ENCODE measurements at places on chromosomes 7 and 10.

DNA sequence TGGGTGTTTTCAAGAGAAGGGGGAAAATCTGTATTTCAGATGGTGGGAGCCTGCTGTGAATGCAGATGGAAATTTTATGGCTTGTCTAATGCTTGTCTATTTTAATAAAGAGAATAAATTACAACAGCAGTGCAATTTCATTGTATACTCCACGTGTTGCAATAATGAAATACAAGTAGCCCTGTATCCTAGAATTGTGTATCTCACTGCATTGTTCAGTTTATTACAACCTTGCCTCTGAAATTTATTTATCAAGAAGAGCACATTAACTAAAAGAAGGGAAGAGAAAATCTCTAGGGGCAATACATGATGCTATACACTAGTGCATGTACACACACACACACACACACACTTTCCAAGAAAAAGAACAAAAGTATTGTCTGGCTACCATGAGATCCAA lies 21.8 kb downstream of the ANK3 start:
- no peak for DNase-seq

- no peak for DNase-seq
Measured at GRCh38 chr10:111944331-111944730, 239.2 kb downstream of the GPAM start.

GRCh38 chr7:92955081-92955480 lies 118.7 kb upstream of the CDK6 start:
- no peak for DNase-seq

DNA sequence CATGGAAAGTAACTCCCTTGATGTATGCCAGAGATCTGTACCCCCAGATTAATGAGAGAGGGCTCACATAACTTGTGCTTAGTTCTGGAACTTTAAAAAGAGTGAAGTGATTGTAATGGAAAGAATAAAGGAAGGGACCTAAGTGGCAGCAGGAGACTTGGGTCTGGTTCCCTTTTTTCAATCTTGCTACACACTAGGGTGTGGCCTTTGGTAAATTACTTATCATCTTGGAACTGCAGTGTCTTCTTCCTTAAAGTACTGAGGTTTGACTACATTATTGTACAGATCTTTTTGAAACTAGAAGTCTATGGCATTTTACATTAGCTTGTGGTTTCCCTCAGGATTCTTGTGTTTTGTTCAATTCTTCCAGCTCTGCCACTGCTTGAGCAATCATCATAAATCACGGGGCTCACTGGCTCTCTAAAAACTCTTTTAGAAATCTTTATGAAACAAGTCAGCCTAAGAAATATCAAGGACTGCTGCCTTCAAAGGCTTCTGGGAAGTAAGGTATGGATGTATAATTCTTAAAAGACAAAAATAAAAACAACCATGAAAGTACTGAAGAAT lies 22.5 kb upstream of the CHRM2 start:
- peak; percentile 9 for DNase-seq

DNA sequence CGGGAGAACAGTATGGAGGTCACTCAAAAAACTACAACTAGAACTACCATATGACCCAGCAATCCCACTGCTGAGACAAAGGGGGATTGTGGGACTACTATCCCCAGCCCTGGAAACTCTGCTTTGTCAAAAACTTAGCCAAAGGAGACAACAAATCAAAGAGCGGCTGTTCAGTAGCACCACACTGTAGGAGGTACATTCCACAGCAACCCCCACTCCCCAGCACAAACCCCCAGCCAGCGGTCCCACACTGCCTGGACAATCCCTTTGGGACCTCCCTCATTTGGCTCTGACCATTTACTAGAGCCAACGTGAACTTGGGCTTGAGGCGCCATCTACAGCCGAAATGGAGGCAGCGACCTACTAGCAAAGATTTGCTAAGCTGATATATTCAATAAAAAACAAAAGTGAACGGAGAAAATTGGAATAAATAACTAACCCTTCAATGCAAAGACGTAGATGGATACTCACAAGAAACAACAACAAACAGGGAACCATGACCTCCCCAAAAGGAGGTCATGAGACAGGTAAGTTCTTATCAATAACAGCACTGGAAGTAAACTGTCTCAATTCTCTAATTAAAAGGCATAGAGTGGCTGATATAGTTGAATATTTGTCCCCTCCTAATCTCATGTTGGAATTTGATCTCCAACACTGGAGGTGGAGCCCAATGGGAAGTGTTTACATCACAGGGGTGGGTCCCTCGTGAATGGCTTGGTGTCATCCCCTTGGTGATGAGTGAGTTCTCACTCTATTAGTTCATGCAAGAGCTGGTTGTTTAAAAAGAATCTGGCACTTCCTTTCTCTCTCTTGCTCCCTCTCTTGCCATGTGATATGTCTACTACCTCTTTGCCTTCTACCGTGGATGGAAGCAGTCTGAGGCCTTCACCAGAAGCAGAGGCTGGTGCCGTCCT lies 119.0 kb upstream of the KCNMA1 start:
- DNase-seq, result peak; percentile 86

GRCh38 chr10:21003240-21003822 lies 106.2 kb upstream of the NEBL start:
- no peak for DNase-seq

DNA sequence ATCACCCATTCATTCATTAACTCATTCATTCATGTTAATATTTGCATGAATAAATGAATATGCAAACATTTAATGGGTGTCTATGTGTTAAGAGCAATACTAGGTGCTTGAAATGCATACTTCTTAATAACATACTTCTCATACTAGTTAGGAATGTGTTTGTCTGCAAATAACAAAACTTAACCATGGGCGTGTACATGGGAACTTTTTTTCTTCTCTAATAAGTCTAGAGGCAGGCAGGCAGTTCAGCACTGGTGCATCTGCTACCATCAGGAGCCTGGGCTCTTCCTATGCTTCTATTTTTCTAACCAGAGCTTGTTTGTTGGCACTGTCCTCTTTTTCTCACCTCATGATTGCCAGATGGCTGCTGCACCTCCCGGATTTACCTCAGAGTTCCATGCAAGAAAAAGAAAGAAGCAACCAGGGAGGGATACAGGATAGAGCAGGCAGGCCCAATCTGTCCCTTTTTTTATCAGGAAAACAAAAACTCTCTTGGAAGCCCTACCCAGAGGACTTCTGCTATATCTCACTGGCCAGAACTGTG lies 22.7 kb downstream of the CDHR3 start:
- DNase-seq, result no peak

DNA sequence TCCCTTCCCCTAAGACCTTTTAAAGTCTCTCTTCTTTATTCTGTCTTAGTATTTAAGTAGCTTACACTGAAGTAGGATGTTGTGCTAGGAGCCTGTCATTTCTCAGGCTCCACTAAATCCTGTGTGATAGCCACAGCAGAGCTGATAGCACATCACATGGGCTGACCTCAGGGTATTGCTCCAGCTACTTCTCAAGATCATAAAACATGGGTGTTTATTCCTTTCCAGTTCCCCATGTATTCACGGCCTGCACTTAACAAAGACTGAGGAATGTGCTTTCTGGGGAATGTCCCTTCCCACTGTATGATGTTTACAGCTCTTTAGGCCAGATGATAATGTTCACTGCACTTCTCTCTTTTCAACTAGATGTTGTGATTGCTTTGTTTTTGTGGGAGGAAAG lies 1086.8 kb downstream of the KCNMA1 start:
- no peak for DNase-seq

- peak; percentile 14 for DNase-seq
Measured at GRCh38 chr10:20713420-20713819, 183.7 kb downstream of the NEBL start.

DNA sequence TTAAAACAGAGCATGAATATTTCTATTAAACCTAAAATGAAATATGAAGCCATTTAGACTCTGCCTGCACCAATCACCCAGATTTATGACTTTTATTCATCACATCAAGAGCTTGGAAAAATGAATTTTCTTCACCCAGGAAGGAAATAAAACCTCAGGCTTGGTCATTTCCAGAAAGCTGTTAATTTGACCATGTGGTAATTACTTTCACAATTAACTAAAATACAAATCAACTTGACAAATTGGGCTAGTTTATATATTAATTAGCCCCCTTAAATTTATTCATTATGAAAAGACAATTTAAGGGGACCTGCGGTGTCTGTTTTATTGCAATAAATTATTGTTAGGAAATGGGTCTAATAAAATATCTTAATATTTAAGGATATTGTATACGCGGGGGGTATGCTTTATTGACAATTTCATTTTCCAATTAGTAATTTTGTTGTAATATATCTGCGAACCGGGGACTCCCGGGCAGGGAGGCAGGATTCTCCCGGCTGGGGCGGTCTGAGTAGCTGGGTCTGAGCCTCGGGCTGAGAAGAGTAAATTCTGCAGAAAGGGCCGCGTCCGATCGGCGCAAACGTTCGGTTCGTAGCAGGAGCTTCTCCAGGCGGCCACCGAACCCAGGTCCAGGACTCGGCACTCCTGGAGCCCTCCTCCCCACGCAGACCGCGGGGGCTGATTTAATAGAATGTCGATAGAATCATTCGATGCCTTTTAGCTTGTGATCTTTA lies 9.4 kb upstream of the MNX1 start:
- DNase-seq, result no peak

GRCh38 chr7:1885465-1886226 lies 215.6 kb downstream of the ELFN1 start:
- no peak for DNase-seq

DNA sequence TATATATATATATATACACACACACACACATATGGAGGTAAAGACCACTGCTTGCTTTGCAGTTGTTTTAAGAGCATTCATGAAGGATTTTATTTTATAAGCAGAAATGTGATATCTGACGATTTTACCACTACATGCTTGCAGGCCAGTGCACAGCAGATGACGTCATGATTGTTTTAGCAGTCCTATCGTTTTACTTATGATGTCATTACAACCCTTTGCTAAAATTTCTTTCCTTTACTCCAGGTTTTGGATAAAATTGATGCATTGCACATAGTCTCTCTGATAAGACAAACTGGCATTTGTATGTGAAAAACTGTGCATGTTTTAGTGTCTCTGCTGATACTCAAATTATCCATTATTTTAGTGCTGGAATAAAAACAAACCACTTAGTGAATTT lies 9.2 kb downstream of the EGFR start:
- DNase-seq, result peak; percentile 45

DNA sequence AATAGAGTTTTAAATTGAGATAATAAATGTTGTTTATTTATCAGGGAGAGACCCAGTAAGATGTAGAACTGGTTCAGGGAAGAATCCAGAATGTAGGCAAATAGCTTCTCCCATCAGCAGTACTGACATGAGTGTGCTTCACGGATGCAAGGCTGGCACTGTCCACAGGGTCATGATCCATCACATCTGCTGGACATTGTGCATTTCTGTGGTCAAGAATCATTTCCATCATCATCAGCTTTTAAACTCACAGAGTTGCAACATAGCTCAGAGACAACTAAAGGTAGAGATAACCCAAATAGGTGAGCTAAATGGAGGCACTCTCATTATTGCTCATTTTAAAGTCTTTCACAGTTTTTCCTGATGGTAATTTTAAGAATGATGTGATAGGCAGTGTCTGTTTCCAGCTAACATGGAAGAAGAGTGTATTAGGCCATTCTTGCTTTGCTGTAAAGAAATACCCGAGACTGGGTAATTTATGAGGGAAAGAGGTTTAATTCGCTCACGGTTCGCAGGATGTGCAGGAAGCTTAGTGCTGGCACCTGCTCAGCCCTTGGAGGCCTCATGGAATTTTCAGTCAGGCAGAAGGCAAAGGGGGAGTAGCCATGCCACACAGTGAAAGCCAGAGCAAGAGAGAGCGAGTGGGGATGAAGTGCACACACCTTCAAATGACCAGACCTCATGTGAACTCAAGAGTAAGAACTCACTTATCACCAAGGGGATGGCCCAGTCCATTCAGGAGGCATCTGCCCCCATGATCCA lies 80.8 kb downstream of the INPP5A start:
- DNase-seq, result no peak

DNA sequence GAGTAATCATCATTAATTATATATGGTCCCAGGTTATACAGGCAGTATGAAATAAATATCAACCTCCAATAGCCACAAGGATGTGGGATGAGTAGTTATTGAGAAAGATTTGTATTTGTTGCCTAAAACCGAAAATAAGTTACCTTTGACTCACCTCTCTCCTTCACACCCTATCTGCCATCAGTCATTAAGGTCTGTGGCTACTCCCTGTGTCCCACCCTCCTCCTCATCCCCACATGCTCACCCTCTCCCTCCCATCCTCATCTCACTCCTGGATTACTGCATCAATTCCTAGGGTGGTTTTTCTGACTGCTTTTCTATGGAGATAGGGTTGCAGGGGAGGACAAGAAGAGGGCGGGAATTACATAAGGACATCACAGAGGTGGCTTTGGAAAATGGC lies 9.1 kb upstream of the GGCT start:
- DNase-seq, result no peak

DNA sequence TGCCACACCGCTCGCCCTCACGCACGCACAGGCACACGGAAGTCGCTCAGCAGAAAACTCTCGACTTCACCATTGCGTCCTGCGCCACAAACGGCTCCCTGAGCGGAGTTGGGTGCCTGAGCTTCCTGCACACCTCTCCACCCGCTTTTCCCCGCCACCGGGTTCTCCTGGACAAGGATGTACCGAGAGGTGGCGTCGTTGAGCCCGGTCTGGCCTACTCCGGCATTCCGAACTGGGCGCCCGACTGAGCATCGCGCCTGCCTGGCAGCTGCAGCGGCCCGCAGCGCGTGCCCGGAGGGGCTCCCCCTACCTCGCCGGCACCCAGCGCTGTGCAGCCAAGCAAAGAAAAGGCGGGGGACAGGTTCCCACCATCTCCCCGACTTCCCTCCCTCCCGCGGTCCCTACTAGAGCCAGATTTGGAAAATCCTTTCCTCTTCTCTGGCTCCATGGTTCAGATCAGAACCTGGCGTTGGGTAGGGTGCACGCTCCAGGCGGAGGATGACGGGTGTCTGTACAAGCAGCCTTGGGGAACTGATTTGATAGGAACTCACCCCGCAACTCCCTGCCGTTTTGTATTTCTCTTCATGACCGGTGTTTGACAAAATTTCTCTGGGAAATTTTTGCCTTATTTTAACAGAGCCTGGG lies 1.7 kb downstream of the SORCS3 start:
- no peak for DNase-seq

- DNase-seq, result peak; percentile 91
Measured at GRCh38 chr10:70575874-70576802, 26.4 kb downstream of the PRF1 start.
